GM04504 (cell line): ENCODE measurements at places on chromosomes 12 and 14.

GRCh38 chr12:52926596-52927234 lies 21.8 kb upstream of the KRT8 start:
- DNase-seq = no peak

- no peak for DNase-seq
These were observed 237.2 kb downstream of the FBXL14 start for GRCh38 chr12:1357171-1357570.

DNA sequence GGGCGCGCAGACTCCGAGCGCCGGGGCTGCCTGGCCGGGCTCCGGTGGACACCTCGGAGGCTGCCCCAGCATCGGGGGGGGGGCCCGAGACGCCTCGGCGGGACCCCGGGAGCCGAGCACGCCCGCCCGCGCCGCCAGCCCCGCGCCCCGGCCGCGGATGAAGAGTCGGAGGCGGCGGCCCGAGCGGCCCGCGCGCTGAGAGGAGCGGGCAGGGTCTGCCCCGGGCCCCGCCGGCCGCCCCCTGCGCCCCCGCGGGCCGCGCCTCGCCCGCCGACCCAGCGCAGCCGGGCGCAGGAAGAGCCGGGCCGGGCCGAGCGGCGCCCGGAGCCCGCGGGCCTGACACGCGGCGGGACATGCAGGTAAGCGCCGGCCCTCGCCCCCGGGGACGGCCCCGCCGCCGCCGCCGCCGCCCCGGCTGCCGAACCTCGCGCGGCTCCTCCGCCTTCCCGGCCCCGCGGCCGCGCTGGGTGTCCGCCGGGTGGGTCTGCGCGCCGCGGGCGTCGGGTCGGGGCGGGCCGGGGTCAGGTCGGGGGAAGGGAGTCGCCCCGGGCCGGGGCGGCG lies 63.7 kb downstream of the FBXL14 start:
- no peak for DNase-seq

DNA sequence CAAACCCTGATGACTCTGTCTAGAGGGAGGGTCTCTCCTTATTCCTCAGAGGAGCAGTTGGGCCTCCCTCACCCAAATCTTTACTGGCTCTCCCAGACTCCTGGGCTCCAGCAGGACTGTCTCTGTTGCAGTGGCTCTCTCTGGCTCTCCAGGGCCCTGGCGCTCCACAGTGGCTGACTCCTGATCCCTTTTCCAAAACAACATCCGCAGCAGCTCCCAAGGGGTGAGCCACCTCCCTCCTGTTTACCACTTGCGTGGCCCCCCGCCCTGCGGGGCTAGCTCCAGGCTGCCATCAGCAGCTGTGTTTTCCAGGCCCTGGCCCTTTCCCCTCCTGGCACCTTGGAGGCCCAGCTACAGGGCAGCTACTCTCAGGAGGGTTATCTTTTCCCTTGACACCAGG lies 123.5 kb downstream of the CALM1 start:
- DNase-seq = no peak

GRCh38 chr12:104345234-104346066 lies 41.9 kb downstream of the EID3 start:
- no peak for DNase-seq

- DNase-seq = no peak
These were observed 28.3 kb upstream of the CMKLR1 start for GRCh38 chr12:108367436-108367835.
